ENCODE measurements at places on chromosomes 6 and 20.

- peak; percentile 71 for DNase-seq
These were observed 122.8 kb upstream of the COL21A1 start for GRCh38 chr6:56370127-56370540.

GRCh38 chr20:10094566-10095173 is 59.9 kb downstream of the ANKEF1 start:
- no peak for DNase-seq

DNA sequence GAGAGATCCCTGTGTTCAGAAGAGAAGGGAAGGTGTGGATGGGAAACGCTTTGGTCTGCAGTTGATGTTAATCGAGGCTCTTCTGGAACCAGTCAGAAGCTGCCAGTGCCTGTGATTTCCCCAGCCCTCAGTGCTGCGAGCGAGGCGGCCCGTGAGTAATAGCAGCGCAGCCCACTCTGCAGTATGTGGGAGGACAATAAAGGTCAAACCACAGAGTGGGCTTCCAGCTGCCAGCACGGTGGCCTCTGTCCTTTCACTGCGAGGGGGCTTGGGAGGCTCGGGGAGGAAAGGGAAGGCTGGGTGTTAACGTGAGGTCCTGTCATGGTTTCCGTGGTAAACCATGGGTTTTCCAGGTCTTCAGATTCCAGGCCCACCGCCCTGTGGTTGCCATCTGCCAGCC is 32.3 kb upstream of the TAGAP start:
- DNase-seq, result no peak

- DNase-seq, result peak; percentile 3
These were observed 8.9 kb downstream of the FARS2 start for GRCh38 chr6:5270093-5270680.

GRCh38 chr20:47727170-47727880 is 58.0 kb downstream of the SULF2 start:
- no peak for DNase-seq

- no peak for DNase-seq
These were observed 152.3 kb downstream of the ZFAND3 start for GRCh38 chr6:37971711-37972390.

Measured in pulmonary artery endothelial cell (primary cell).